Activated CD4-positive, alpha-beta T cell treated with anti-CD3 and anti-CD28 coated beads, Interleukin-2, amount 10 ng/mL, durations not matched to agents 7 days and 5 days (primary cell): ENCODE measurements at places on chromosomes 16 and 17. TPM values are rescaled to one million over a fixed set of nuclear protein-coding genes. Genes with fewer than 3 reads are reported as not detected.

Gene PLA2G10
- not detected for total RNA-seq

Gene LRRC37A2
- 10.4 TPM for total RNA-seq

Gene TCAP
- total RNA-seq, result 2.1 TPM

Gene AANAT
- not detected for total RNA-seq

GRCh38 chr16:13139661-13140241 lies 238.4 kb downstream of the SHISA9 start:
- H3K27me3 ChIP-seq, result no peaks in the 10 kb centered on the region
- H3K4me3 ChIP-seq, result no peak overlapping the region
- no peaks in the 10 kb centered on the region for H3K36me3 ChIP-seq
- H3K27ac ChIP-seq, result no peak overlapping the region
